ENCODE measurements at places on chromosomes 6 and 20.
A peak's percentile ranks its signal among the peaks of the same experiment; 100 is the strongest.

DNA sequence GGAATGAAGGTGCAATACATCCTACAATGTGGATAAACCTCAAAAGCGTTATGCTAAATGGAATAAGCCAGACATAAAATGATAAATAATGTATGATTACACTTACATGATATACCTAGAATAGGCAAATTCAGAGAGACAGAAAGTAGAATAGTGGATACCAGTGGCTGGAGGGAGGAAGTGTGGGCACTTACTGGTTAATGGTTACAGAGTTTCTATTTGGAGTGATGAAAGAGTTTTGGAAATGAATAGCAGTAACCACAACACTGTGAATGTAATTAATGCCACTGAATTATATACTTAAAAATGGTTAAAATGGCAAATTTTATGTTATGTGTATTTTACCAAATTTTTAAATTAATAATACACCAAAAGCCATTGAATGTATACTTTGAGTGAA lies 71.4 kb upstream of the CST7 start:
- DNase-seq: no peak

- peak; percentile 24 for DNase-seq
Measured at GRCh38 chr6:160431791-160432404, 83.7 kb downstream of the SLC22A3 start.

- DNase-seq: no peak
Measured at GRCh38 chr20:37697314-37697713, 3.5 kb downstream of the CTNNBL1 start.

DNA sequence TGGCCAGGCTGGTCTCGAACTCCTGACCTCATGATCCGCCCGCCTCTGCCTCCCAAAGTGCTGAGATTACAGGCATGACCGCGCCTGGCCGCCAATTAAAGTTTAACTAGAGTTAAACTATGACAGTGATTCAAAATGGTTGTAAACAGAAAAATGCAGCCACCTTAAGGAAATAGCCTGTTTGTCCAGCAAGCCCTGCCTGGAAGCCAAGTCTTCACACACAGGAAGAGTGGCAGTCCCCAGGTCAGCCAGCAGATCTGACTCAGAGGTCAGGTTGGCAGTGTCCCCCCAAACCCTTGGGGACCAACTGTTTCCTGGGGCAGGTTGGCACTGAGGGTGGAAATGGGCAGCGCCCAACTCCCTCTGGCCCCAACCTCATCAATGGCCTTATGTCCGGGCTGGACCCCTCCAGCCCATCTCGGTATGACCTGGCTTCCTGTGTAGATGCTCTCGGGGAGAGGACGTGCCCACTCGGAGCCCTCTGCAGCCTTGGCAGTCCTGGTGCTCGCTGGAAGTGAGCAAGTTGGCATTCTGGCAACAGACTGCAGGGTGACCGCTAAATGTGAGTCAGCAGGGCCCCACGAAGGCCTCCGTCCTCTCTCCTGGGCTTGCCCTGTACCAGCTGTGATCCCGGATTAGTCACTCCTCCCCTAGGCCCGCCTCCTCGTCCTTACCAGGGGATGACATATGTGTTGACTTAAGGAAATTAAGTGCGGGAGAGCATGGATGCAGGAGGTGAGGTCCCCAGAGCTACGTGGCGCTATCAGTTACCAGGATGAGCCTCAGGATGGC lies 9.7 kb upstream of the HSP90AB1 start:
- DNase-seq: peak; percentile 98

DNA sequence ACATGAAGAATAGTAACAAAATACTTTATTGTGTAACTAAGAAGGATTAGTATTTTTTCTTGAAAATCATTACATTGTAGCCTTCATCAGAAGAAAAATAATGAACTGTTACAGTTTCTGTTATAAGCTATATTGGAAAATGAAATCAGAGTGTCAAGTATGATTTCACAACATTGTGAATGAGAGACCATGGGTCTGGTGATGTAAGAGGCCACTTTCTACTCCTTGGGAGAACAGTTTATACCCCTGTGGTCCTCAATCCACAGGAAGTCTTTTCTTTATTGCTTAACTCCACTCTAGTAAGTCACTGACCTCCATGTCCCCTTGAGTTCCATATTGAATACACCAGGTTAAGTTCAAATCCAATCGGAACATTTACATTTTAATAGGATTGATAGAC lies 218.7 kb upstream of the FERMT1 start:
- DNase-seq: no peak

DNA sequence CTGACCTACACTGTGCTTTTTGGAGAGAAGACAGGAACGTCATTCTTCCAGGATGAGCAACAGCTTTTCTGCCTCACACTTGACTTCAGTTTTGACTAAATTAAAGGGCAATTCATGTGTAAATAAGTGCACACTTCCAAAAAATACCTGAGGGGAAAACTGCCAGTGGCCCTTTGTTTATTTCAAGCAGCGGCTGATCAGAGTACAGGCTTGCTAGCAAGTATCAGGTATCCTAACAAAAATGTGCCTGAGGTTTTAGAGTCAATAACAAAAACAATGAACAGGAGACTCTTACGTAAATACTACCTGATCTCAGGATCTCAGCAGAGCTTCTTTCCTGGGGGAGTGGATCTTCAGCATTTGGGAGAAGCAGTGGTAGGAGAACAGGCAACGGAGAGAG lies 12.4 kb downstream of the LY86 start:
- DNase-seq: no peak

GRCh38 chr6:21149470-21149869 lies 444.1 kb upstream of the SOX4 start:
- no peak for DNase-seq

DNA sequence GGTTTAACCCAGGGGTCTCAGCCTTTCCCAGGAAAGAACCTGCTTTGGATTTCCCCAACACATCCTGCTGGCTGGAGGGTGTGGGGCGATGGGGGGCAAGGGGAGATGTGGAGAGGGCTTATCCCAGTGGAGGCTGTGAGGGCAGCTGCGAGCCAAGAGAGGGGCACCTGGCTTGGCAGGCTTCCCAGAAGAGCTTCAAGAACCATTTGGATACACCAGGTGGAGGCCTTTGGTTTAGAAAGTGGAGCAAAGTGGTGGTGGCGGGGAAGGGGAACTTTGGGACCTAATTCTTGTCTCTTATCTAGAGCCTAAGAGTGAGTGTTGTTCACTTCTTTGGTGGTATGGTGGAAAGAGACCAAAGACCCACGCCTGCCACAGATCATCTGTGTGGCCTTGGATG lies 12.4 kb downstream of the CD40 start:
- no peak for DNase-seq

- no peak for DNase-seq
Measured at GRCh38 chr6:145119081-145119480, 616.2 kb downstream of the EPM2A start.

DNA sequence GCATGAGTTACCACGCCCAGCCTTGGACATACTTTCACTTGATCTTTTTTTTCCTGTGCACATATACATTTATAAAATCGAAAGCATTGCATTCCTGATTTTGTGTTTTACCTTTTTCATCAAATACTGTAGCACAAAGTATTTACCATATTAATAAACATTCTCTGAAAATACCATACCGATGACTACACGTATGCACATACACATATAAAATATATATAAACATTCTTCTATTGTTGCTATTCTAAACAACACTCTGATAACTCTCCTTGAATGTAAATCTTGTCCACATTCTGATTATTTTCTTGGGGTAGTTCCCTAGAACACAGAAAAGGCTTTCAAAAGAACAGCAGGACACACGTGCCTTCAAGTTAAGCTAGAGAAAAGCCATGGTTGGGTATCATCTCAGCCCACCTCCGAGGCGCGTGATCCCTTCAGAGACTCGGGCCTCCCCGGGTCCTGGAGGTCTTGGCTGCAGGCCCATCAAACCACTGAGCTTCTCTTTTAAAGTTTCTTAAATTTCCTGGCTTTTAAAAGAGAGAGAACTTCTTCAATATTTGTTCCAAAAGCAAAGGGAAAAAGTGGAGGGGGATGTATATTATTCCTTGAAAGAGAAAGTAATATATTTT lies 198.1 kb downstream of the MYLK4 start:
- DNase-seq: peak; percentile 62

DNA sequence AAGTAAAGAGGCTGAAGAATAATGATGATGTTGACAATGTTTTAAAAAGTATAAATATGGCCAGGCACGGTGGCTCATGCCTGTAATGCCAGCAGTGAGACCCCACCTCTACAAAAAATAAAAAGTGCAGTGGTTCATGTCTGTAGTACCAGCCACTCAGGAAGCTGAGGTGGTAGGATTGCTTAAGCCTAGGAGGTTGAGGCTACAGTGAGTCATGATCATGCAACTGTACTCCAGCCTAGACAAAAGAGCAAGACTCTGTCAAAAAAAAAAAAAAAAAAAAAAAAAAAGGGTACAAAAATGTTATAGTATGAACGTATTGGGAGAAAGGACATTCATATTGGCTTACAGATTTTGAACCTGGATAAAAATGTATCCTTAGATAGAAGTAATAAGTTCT lies 543.1 kb upstream of the IRAK1BP1 start:
- no peak for DNase-seq

- DNase-seq: no peak
Measured at GRCh38 chr6:3236005-3236404, 8.6 kb upstream of the TUBB2B start.

DNA sequence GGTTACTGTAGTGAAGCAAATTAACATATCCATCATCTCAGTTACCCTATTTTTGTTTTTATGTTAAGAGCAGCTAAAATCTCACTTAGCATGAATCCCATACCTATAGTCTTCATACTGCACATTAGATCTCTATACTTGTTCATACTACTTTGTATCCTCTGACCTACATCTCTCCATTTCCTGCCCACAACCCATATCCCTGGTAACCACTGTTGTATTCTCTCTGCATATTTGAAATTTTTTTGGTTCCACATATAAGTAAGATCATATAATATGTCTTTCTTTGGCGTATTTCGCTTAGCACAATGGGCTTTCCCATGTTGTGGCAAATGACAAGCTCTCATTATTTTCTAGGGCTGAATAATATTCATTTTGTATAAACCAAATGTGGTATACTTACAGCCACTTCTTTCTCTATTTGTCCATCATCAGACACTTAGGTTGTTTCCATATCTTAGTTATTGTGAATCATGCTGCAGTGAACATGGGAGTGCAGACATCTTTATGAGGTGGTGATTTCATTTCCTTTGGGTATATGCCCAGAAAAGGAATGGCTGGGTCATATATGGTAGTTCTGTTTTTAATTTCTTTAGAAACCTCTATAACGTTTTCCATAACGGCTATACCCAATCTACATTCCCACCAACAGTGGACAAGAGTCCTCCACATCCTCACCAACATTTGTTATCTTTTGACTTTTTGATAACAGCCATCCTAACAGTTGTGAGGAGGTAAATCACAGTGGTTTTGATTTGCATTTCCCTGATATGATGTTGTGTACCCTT lies 39.8 kb downstream of the BACH2 start:
- DNase-seq: no peak

GRCh38 chr20:2729791-2730190 lies 37.2 kb downstream of the EBF4 start:
- DNase-seq: peak; percentile 64

DNA sequence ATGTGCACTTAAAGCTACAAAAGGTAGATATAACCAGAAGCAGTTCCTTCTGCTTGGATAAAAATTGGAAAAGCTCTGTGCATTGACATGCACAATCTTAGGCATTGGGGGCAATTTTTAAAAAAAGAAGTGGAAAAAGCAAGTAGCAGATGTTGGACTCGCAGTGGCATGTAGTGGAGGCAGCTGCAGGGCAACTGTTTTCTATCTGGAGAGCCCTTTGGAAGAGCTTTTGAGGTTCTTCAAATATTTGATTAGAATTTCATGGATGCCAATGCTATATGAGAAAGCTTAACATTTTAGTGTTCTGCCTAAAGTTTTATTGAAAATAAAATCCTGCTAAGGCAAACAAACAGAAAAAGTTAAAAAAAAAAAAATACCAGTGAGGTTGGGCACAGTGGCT lies 388.3 kb upstream of the RNF217 start:
- DNase-seq: no peak

GRCh38 chr20:4989570-4989969 lies 11.7 kb downstream of the SLC23A2 start:
- no peak for DNase-seq

DNA sequence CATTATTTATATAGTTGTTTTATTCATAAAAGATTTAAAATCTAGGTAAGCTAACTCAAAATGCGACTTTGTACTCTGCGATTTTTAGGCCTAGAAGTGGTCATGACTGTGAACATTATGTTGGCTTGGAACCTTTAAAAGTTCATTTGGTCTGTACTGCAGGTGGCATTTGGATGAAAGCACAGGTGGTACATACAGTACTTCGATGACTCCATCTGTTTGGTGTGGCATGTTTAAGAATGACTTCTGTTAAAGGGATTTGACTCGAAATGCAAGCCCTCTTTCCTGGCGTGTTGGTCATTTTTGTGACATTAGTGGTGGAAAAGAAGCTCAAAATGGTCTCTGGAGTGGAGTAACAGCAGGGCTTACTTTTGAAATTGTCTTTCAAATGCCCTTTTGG lies 118.1 kb downstream of the UST start:
- no peak for DNase-seq

- no peak for DNase-seq
Measured at GRCh38 chr20:17637413-17637780, 44.6 kb downstream of the RRBP1 start.

- DNase-seq: no peak
Measured at GRCh38 chr6:2097464-2097863, 147.9 kb downstream of the GMDS start.

DNA sequence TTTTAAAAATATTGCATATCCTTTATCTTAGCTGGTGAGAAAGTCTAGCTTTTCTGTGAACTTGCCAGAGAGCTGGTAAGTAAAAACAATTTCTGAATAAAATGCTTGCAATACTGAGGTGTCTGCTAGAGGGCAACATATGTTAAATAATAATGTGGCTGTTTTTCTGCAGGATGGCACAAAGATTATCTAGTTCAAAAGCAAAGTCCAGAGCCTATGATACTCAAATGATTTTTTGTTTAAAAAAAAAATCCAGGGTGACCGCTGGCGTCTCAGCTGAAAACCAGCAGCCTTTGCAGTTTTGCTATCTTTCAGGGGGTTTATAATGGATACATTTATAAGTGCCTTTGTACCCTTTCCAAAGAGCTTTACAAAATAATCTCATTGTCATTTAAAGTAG lies 194.9 kb downstream of the PHACTR1 start:
- no peak for DNase-seq

DNA sequence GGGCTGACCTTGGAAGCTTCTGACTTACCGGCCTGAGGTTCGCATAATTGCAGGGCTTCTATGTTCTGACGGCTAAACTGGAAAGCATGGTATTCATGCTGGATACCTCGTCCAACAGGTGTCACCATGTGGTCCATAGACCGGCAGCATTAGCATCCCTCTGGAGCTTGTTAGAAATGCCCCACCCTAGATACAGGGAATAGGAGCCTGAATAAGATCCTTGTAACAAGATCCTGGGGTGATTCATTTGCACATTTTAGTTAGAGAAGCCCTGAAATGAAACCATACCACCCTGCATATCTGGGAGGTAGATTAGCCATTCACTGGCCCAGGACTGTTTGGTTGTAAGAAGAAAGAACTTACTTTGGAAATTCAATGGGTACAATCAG lies 77.7 kb downstream of the TMEM170B start:
- no peak for DNase-seq

GRCh38 chr6:14333556-14334305 lies 216.2 kb downstream of the CD83 start:
- no peak for DNase-seq

All from esophagus muscularis mucosa (tissue), 4 donors.